ENCODE measurements at places on chromosomes 6 and 20. TPM values are rescaled to one million over a fixed set of nuclear protein-coding genes. Genes with fewer than 3 reads are reported as not detected.

LY6G6D gene
- total RNA-seq = not detected

GRCh38 chr6:119340796-119341487 is 8.6 kb downstream of the MAN1A1 start:
- H3K36me3 ChIP-seq = no peaks in the 10 kb centered on the region
- no peak for DNase-seq
- H3K4me1 ChIP-seq = peaks cover 42% of the 10 kb centered on the region
- no peaks in the 10 kb centered on the region for H3K27me3 ChIP-seq

DNA sequence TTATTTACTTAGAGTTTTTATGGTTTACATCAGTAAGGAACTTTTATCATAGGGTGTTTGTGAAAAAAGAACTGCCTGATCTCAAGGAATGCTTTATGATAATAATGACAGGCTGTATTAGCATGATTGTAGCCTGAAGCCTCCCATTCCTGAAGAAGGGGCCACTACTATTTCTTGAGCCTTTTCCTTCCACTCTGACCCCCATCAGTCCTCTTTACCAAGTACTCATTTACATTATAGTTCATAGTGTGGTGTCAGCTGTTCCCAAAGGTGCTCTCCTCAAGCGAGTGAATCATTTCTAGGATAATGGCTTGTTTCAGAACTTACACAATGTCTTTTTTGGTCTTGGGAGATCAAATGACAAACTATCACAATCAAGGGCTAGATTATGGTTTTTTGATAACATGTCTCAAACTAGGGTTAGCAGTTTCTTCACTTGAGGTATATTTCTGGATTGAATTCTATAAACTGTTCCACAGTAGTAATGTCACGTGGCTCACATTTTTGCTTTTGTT is 283.6 kb downstream of the CDKAL1 start:
- no peak for DNase-seq
- H3K36me3 ChIP-seq = no peaks in the 10 kb centered on the region
- peak overlapping the region; percentile 2 for H3K27ac ChIP-seq
- H3K4me1 ChIP-seq = no peaks in the 10 kb centered on the region

DNA sequence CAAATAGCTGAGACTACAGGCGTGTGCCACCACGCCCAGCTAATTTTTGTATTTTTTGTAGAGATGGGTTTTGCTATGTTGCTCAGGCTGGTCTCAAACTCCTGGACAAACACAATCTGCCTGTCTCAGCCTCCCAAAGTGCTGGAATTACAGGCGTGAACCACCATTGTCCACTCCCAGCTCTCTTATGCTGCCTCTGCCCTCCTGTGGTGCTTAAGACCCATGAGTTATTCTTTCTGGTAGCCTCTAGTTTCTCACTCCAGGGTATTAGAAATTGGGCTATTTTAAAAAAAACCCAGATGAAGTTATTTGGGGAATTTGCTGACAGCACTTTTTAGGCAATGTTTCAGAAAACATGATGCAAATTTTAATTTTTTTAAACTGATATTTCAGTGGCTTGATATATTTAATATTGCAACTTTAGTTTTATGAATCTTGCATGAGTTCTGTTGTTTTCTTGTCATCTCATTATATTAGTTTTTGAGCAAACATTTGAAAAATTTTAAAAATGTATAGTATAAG is 114.0 kb upstream of the FOXO3 start:
- H3K27ac ChIP-seq = no peak overlapping the region
- H3K4me3 ChIP-seq = no peak overlapping the region
- no peaks in the 10 kb centered on the region for H3K4me1 ChIP-seq
- no peak for DNase-seq
- no peaks in the 10 kb centered on the region for H3K27me3 ChIP-seq

DNA sequence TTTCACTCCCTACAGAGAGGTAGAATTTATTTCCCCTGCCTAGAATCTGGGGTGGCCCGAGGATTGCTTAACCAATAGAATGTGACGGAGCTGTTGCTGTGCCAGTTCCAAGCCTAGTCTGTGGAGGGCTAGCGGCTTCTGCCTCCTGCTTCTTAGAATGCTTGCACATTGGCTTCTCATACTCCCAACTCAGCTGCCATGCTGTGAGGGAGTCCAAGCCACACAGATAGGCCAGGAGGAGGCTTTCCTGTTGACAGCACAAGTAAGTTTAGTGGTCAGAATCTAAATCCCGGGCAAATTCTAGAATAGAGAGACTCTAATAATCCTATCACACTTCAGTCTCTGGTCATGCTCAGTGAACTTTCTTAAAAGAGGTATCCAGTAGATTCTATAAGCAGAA is 57.5 kb upstream of the SNRPB2 start:
- no peaks in the 10 kb centered on the region for H3K4me1 ChIP-seq
- H3K27me3 ChIP-seq = no peaks in the 10 kb centered on the region
- no peak overlapping the region for H3K4me3 ChIP-seq
- H3K36me3 ChIP-seq = no peaks in the 10 kb centered on the region

DNA sequence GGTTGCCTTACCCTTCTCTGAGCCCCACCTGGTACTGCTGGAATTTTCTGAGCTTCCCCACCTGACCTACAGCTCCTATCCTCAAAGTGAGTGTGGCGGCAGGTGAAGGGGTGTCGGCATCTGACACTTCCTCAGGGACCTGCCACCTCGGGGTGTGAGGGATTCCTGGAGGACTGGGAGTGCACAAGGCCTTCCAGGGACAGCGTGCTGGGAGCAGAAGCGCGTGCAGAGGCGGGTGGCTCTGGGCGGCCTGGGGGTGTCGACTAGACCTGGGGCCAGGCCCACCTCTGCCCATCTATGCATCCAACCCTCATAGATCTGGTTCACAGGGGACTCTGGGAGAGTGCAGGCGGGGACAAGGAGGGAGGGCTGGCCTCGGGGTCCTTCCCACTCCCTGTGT is 7.8 kb downstream of the DLGAP4 start:
- no peaks in the 10 kb centered on the region for H3K4me1 ChIP-seq
- DNase-seq = no peak
- no peak overlapping the region for H3K27ac ChIP-seq
- H3K27me3 ChIP-seq = peaks cover 22% of the 10 kb centered on the region
- no peak overlapping the region for H3K4me3 ChIP-seq

KIF3B gene
- 32.0 TPM for total RNA-seq

GRCh38 chr6:155066361-155066760 is 71.2 kb downstream of the TIAM2 start:
- DNase-seq = no peak
- no peak overlapping the region for H3K4me3 ChIP-seq
- H3K27me3 ChIP-seq = no peaks in the 10 kb centered on the region
- peak overlapping the region; percentile 65 for H3K27ac ChIP-seq

FOXQ1 gene
- total RNA-seq = 12.8 TPM

GRCh38 chr6:135117413-135117968 is 62.9 kb upstream of the HBS1L start:
- H3K4me1 ChIP-seq = no peaks in the 10 kb centered on the region
- H3K4me3 ChIP-seq = no peak overlapping the region
- no peaks in the 10 kb centered on the region for H3K36me3 ChIP-seq
- DNase-seq = no peak
- H3K27me3 ChIP-seq = no peaks in the 10 kb centered on the region
- H3K27ac ChIP-seq = no peak overlapping the region
